Brain pericyte (primary cell): ENCODE measurements at places on chromosomes 6 and 20.

GRCh38 chr6:127402890-127403617, 56.1 kb downstream of the KIAA0408 start:
- no peak for DNase-seq

- DNase-seq = no peak
Observed at GRCh38 chr6:129447198-129447565, 262.8 kb downstream of the ARHGAP18 start.

- DNase-seq = no peak
Observed at GRCh38 chr20:44598423-44599305, 16.3 kb downstream of the PKIG start.

GRCh38 chr6:6826095-6826901, 237.8 kb downstream of the LY86 start:
- DNase-seq = no peak

- no peak for DNase-seq
Observed at GRCh38 chr20:695165-695866, 19.7 kb upstream of the SCRT2 start.

DNA sequence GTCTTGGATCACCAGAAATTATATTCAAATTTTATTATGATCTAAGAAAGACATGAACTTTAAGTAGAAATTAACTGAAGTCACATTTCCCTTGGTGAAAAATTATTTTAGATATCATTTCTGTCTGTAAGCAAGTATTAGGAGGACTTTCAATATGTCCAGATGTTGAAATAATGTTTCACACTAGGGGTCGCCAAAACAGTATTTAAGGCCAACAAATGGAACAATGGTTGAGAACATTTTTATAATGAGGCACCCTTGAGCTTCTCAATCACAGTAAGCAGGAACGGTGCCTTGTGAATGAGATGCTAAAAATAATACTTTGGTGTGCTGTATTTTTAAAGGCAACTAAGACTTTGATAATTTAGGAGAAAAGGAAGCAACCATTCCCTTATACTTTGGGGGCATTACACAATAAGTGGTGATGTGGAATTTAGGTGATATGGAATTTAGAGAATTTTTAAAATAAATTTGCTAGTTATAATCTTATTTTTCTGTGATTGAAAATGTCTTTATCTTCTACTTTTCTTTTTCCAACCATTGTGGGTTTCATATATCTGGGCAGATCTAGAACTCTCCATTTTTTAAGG, 9.6 kb upstream of the SF3B5 start:
- DNase-seq = peak; percentile 31

- DNase-seq = no peak
Observed at GRCh38 chr6:39210450-39210849, 18.8 kb downstream of the KCNK5 start.

DNA sequence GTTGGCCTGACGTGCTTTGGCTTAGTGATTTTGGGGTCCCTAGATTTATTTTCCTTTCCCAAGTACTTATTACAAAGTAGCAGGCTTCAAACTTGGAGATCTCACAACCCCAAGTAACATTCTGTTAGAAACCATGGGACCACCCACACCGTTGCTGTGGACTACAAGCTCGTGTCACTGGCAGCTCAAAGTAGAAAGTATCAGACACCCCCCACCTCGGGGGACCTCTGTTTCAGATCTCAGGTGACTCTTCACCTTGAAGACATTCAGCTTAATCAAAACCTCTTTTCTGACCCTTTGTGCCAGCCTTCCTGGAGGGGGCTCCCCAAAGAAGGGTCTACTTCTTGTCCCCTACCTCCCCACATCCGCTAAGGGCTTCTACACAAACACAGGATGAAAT, 15.7 kb upstream of the MYT1 start:
- DNase-seq = no peak
